ENCODE measurements at places on chromosomes 16 and 17.
A peak's percentile ranks its signal among the peaks of the same experiment; 100 is the strongest.

DNA sequence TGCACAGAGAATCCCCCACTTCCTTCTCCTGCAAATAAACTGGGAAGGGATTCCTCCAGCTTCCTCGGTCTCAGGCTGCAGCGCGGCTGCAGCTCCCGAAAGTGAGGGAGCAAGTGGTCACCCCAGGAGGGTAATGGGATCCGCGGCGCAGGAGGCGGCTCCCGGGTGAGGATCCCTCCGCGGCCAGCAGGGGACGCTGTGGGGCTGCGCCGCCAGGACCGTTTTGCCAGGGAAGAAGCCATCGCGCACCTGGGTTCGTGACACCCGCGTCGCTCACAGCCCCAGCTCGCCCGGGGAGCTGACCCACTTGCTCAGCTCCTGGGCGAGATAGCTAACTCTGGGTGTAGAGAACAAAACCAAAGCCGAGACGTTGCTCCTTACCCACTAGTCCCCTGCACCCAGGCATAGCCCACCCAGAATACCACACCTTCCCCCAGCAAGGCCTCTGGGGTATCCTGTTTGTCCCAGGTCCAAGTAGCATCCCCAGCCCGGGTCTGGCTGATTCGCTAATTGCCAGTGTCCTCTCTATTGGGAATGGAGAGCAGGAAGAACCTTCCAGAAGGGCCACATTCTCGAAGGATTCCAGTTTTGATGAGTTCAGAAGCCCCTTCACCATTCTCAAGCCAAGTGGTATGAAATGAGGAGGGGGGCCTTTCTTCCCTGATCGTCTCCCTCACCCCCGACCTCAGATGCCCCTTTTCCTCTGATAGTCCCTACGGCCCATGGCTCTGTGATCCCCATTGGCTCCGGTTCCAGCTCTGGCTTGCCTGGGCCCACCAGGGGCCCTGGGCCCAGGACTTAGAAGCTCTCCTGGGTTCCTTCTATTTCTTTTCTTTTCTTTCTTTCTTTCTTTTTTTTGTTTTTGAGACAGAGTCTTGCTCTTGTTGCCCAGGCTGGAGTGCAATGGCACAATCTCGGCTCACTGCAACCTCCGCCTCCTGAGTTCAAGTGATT, 14.1 kb downstream of the CYGB start:
- DNase-seq, result peak; percentile 78

- DNase-seq, result no peak
These were observed 23.0 kb downstream of the SPPL2C start for GRCh38 chr17:45867702-45868101.

- no peak for DNase-seq
These were observed 176.6 kb upstream of the IRX6 start for GRCh38 chr16:55147396-55147795.

DNA sequence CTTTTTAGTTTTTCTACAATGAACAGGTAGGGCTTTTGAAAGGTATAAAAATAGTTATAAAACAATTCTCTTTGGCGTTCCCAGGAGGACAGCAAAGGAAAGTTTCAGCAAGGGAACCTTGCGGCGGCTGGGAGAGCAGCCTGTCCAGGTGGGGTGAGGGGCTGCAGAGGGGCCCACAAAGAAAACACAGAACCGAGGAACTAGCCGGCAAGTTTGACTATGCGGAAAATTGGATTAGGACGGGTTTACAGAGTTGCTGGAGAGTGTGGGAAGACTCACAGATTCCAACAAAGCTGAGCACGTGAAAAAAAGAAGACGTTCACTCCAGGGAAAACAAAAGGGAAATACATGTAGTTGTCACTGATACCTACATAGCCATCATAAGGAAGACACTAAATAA, 40.2 kb upstream of the METTL16 start:
- no peak for DNase-seq

DNA sequence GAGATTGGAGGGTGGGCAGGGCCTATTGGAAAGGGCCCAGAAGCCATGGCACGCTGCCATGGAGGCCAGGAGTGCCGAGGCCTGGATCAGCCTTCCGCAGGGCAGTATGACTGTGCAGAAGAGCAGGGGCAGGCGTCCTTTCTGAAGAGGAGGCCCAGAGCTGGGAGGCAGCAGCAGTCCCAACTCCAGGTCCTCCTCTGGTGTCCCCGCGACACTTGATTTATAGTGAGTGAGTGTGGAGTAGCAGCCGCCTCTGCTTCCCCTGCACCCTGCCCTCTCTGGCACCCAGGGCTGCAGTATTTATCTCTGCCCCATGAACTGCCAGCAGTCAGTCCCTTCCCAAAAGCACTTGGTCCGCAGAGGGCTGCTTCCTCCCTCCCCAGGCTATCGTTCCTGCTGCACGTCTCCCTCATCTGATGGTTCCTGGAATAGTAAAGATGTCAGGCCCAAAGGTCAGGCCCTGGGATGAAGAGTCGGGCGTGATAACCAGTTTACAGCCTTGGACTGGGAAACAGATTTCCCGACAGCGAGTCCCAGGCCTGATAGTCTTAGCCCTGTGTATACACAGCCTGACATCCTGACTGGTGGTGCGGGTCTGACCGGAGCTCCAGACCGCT, 32.9 kb downstream of the PGS1 start:
- DNase-seq, result no peak

- peak; percentile 14 for DNase-seq
These were observed 836 bp upstream of the MMP15 start for GRCh38 chr16:58024486-58025350.

DNA sequence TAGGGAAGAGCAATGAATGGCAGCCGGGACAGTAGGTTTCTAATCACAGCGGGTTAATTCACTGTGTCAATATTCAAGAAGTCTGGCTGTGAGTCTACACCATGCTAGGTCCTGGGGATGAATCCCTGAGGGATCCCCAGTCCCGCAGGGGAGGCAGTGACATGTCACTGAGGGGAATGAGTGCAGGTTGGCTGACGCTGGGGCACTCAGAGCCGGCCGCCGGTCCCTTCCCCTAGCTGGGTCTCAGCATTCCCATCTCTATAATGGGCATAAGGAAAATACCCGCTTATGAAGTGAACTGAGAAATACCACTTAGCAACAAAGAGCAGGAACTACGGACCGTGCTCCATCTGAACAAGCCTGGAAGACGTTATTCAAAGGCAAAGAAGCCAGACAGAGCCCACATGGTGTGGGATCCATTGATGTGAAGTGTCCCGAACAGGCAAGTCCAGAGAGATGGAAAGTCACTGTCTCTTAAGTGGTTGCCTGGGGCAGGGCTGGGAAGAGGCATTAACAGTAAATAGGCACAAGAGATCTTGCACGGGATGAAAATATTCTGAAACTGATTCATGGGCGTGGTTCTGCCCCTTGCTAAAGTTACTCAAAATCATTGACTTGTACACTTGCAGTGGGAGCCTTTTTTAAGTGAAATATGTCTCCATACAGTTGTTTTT, 31.9 kb downstream of the PPL start:
- DNase-seq, result peak; percentile 1

- no peak for DNase-seq
These were observed 7.4 kb upstream of the FN3KRP start for GRCh38 chr17:82709024-82709675.

GRCh38 chr17:8466873-8467272, 31.2 kb downstream of the NDEL1 start:
- DNase-seq, result no peak

GRCh38 chr17:56891751-56892150, 22.1 kb downstream of the TRIM25 start:
- DNase-seq, result peak; percentile 60

GRCh38 chr17:82153745-82154375, 55.8 kb upstream of the FASN start:
- DNase-seq, result peak; percentile 82

- DNase-seq, result no peak
These were observed 394.5 kb upstream of the C16orf82 start for GRCh38 chr16:26672206-26672605.

GRCh38 chr17:80929449-80929848, 62.2 kb upstream of the CHMP6 start:
- DNase-seq, result no peak

DNA sequence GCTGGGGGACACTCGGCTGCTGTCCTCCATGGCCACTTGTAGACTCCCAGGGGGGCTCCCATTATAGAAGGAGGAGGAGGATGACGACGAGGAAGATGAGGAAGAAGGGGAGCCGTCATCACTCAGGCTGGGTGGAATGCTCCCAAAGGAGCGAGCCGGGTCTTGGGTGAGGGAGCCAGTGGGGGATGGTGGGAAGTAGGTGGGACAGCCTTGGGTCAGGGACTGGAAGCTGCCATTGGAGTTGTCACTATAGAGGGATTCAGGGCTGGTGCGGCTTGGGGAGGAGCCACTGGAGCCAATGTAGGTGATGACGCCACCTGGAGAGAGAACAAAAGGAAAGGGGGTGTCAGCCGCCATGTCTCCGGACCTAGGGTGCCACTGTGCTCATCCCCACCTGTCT, 3.3 kb downstream of the NR1D1 start:
- DNase-seq, result no peak

DNA sequence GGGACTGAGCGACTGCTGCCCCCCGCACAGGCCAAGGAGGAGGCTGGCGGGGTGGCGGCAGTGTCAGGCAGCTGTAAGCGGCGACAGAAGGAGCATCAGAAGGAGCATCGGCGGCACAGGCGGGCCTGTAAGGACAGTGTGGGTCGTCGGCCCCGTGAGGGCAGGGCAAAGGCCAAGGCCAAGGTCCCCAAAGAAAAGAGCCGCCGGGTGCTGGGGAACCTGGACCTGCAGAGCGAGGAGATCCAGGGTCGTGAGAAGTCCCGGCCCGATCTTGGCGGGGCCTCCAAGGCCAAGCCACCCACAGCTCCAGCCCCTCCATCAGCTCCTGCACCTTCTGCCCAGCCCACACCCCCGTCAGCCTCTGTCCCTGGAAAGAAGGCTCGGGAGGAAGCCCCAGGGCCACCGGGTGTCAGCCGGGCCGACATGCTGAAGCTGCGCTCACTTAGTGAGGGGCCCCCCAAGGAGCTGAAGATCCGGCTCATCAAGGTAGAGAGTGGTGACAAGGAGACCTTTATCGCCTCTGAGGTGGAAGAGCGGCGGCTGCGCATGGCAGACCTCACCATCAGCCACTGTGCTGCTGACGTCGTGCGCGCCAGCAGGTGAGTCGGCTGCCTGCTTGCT, 5.6 kb upstream of the TMEM88 start:
- DNase-seq, result peak; percentile 1

DNA sequence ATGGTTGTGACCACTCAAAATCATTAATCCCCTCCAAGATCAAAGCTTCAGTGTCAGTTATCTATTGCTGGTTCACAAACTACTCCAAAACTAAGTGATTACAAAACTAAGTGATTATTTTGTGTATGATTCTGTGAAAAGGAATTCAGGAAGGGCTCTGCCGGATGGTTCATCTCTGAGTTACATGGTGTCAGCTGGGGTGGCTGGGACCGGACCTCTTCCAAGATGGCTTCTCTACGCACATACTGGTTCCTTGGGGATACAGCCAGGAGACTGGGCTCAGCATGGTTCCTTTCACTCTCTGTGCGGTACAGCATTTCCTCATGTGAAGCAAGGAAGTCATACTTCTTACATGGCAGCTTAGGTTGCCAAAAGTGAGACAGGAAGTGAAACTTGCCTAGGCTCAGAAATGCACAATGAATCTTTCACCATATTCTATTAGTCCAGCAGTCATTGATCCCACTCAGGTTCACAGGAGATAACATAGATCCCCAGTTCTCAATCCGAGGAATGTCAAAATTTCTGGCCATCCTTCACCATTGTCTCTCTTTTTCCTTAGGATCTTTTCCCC, 97.9 kb upstream of the IRX6 start:
- DNase-seq, result no peak

- no peak for DNase-seq
These were observed 11.5 kb downstream of the HAS3 start for GRCh38 chr16:69116906-69117305.

DNA sequence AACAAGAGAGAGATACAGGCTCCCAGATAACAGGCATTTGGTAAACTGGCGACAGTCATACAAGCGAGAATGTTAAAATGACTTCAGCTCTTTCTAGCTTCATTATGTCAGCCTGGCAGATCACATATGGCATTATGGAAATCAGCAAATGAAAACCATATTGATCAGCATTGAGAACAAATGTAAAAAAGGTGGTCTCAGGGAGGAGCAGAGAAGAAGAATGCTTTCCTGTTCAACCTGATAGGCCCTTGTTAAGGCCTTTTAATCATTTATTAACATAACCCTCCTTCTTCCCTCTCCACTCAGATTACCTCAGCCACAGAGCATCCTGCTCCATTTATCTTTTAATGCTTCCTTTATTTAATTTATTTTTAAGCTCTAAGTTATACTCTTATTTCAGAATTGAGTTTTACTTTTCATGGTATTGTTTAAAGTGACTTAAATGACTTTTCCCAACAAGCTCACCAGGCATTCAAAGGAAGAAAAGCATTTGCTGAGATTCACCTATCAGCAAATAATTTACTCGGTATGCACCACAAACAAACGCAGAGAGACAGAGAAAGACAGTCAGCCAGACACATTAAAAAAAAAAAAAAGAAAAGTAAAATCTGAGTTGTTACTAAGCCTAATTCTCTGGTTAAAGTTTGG, 243.9 kb upstream of the TBX2 start:
- no peak for DNase-seq

Data from suppressor macrophage treated with lipopolysaccharide for 1 hour (primary cell).